ENCODE measurements at places on chromosomes 13 and 19.

- no peak for DNase-seq
These were observed 34.2 kb upstream of the MUC16 start for GRCh38 chr19:9044449-9044848.

DNA sequence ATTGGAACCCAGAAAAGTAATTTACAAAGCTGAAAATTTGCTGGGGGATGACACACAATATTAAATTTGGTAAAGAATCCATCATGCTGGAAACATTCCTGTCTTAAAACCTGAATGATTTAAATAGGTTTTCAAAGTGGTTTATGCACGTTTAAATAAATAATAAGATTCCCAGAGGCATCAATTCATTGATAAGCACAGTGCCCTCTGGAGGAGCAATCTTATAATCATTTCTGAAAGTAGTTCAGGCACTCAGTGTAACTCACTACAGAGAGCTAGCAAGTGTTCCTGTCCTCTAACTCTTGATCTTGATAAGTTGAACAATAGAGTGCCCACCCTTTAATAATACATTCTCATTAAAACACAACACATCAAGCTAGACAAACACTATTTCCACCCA lies 43.5 kb upstream of the SHISA2 start:
- no peak for DNase-seq

GRCh38 chr19:36257520-36257876 lies 42.6 kb downstream of the ZNF146 start:
- DNase-seq = no peak

- DNase-seq = no peak
These were observed 191.4 kb downstream of the OLFM4 start for GRCh38 chr13:53220038-53220437.

DNA sequence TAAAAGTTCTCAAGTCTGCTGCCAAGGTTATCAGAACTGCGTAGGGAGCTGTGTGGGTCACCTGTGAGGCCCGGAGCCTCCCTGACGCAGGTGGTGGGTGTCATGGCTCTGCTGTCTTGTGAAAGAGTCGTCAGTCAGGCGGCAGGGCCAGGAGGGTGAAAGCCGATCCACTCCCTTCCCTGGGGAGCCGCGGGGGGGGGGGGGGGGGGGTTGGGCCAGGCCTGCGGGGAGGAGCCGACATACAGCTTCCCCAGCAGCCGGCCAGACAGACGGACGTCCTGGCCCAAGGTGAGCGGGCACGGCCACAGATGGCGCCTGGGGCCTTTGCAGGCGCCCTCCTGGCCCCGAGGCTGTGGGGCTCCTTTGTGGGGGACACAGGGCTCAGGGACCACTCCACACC lies 12.4 kb downstream of the SBNO2 start:
- DNase-seq = no peak

GRCh38 chr19:30479231-30479630 lies 107.0 kb downstream of the ZNF536 start:
- no peak for DNase-seq

DNA sequence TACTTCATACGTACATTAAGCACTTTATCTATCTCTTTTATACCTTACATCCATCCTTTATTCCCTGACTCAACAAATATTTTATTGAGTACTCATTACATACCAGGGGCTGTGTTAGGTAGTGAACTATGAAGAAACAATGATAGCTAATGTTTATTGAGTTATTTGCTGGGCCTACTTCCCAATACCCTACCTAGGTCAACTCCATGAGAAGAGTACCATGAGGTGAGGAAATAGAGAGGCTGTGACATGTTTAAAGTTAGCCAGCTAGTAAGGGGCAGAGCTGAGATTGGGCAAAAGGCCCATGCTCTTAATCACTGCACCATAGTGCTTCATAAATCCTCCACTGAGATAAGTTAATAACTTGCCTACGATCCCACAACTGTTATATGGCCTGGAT lies 79.9 kb downstream of the FREM2 start:
- no peak for DNase-seq

DNA sequence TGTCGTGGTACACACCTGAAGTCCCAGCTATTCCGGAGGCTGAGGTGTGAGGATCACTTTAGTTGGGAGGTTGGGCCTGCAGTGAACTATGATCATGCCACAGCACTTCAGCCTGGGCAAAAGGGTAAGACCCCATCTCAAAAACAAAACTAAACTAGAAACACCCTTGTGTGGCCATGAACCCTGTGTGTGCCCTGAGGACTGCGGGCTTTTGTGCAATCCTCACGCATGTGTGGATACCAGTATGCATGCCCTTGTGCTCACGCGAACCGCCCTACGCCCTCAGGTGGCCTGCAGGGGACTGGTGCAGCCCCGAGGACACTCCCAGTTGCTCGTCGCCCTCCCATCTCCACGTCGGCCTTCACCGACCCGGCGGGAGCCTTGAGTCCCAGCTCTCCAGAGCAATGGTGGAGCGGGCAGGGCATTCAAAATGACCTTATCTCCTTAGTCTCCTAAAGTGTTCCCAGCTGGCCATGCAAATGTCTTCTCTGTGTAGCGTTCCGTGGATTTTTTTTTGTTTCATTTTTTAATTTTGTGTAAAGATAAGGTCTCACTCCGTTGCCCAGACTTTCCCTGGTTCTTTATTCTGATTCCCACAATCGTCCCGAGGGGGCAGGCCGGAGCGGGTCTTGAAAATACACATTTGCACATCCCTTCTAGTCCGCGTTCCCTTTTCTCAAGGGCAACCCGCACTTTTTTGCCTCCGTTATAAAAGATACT lies 868 bp upstream of the EGLN2 start:
- DNase-seq = peak; percentile 79

DNA sequence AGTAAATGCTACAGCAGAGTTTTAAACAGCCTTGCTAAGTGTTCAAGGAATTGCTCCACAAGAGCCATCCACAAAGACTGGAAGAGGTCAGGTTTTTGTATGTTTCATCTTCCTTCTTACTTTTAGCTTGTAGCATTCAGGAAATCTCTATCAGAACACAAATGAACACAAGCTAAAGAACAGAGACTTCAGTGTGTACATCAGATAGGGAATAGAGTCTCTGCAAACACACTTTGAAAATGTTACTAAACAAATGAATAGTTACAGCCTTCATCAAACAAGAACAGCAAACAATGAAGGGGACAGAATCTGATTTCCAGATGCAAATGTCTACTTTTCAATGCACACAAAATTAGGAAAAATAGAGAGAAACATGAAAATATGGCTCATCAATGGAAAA lies 7.7 kb downstream of the ZNF563 start:
- DNase-seq = no peak

GRCh38 chr19:3178377-3178972 lies at the start of gene S1PR4:
Gene S1PR4, plus strand, starts transcription at chr19:3178769. Its CDS starts 24 bp downstream, at chr19:3178793.
- peak; percentile 77 for DNase-seq

- DNase-seq = no peak
These were observed 98.2 kb upstream of the SCEL start for GRCh38 chr13:77437267-77437666.

GRCh38 chr13:48575031-48575430 lies 42.2 kb upstream of the RCBTB2 start:
- peak; percentile 23 for DNase-seq

DNA sequence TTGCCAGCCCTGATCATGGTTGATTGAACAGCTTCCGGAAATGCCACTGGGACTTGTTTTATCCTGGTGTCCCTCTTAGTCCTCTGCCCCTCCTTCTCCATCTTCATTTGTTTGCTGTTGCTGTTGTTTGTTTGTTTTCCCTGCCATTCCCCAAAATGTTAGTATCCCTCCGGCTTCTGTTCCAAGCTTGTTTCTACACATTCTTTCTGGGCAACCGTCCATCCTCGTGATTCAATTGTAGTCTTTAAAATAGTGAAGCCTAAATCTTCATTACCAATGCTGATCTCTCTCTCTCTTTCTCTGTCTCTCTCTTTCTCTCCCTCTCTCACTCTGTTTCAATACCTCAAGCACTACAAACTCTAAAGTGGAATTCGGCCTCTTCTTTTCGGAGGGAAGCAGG lies 649.3 kb upstream of the ARGLU1 start:
- DNase-seq = no peak

DNA sequence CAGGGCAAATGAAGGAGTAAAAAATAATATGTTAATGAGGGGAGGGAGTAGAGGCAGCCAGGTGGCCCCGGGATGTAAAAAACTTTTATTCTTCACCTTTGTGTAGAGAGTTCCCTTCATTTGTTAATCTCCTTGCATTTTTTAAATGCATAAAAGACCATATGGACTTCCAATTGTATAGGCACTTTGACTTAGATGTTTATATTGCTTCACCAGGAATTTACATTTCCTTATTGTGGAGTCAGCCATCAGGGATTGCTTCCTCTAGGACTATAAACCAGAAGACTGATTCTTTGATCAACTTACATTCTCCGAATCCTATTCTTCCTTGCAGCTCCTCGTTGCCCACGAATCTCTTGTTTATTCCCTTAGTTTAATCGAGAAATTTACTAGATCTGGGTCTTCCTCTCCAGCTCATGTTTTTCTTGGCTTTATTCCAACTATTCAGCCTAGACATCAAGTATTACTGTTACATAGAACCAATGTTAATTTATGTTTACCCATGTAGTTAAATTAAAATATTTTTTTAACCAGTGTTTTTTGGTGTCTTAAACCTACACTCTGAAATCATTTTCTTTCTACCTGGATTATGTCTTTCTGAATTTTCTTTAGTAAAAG lies 1187.0 kb upstream of the SLC10A2 start:
- no peak for DNase-seq

GRCh38 chr19:46915386-46915785 lies 54.6 kb downstream of the ARHGAP35 start:
- no peak for DNase-seq

DNA sequence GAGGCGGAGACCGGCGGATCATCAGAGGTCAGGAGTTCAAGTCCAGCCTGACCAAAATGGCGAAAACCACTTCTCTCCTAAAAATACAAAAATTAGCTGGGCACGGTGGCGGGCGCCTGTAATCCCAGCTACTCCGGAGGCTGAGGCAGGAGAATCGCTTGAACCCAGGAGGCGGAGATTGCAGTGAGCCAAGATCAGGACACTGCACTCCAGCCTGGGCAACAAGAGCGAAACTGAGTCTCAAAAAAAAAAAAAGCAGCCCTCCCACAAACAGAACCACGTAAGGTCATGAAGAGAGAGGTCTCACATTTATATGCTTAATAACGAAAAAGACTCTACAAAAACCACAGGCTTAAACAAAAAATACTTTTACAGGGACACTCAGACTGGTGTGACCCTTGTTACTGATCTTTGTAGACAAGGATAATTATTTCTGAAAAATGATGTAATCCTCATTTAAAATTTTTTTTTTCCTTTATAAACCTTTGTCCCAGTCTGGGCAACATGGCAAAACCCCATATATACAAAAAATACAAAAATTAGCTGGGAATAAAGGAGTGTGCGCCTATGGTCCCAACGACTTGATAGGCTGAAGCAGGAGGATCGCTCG lies 909 bp upstream of the ZNF77 start:
- DNase-seq = no peak

DNA sequence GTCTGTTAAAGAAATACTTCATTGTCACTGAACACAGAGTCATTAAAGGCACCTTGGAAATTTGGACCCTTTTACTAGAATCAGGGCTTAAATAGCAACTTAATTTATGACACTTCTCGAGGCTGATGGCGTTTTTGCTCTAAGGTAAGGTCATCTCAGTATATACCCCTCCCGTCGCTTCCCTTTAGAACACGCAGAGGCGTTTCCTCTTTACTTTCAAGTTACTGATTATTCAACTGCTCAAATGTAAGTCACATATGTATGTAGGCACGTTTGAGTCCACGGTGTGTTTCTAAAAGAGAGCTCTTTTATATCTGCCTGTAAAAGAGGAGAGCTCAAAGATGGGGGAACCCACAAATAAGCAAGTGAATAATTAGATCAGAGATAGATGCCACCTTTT lies 181.5 kb downstream of the TSHZ3 start:
- no peak for DNase-seq

GRCh38 chr13:44410328-44410859 lies 36.8 kb downstream of the SERP2 start:
- no peak for DNase-seq

DNA sequence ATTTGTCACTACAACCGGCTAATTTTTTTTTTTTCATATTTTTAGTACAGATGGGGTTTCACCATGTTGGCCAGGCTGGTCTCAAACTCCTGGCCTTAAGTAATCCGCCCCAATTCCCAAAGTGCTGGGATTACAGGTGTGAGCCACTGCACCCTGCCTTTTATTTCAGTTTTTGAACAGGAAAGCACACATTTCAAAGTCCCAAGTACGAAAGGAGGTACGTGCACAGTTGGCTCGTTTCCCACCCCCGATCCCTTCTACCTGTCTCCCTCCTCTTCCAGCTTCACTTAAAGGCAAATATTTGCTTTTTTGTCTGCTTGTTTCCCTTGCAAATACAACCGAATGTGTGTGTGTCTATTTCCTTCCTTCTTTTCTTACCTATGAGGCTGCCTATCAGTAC lies 30.5 kb downstream of the ZIC5 start:
- no peak for DNase-seq

GRCh38 chr19:7349231-7349591 lies 474 bp downstream of the ARHGEF18 start:
- DNase-seq = no peak

DNA sequence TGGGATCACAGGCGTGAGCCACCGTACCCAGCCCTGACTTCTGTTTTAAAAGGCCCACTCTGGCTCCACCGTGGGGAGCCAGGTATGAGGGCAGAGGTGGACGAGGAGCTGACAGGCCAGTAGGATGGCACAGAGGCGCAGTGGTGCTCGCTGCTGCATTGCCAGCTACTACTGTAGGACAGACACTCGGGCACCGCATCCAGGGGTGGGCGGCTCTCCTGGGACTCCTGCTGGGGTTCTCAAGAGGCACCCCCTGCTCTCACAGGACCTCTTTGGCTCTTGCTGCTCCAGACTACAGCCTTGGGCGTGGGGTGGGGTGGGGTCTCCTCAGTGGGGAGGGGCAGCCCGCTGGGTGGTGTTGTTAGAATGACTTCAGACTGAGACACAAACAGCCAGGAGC lies 53.4 kb downstream of the LATS2 start:
- no peak for DNase-seq

DNA sequence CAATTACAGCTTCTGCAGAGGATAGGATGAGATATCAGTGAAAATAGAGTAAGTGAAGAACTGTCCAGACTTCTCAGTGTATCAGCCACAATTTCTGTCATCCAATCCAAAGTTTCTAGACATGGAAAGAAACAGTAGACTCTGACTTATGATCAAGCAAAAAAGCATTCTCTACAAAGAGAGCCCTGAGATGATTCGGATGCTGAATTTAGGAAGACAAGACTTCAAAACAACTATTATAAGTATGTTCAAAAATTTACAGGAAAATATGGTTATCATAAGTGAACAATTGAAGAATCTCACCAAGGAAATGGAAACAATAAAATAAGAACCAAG lies 238.2 kb upstream of the IRS2 start:
- DNase-seq = no peak

DNA sequence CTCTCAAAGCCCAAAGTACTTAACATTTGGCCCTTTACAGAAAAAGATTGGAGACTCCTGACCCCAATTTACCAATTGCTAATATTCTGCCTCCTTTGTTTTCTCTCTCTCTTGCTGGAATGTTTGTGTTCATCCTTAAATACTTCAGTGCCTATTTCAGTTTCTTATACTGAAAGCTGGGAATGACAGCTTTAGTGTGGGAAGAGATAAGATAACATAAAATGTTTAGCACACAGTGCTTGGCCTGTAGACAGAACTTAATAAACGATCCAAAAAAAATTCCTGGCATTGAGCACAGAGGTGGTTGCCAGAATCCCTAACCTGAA lies 3.0 kb upstream of the PLEKHF1 start:
- no peak for DNase-seq

GRCh38 chr13:40223585-40223984 lies 442.9 kb downstream of the FOXO1 start:
- DNase-seq = no peak

- DNase-seq = no peak
These were observed 9.3 kb downstream of the CALM3 start for GRCh38 chr19:46610413-46610775.

- no peak for DNase-seq
These were observed 7.9 kb downstream of the DCAF15 start for GRCh38 chr19:13959962-13960862.

All from CD4-positive, alpha-beta T cell treated with Interferon gamma for 1 hour (primary cell).